Activated T-cell treated with anti-CD3 and anti-CD28 coated beads for 4 hours (primary cell): ENCODE measurements at places on chromosomes 6 and 20.

DNA sequence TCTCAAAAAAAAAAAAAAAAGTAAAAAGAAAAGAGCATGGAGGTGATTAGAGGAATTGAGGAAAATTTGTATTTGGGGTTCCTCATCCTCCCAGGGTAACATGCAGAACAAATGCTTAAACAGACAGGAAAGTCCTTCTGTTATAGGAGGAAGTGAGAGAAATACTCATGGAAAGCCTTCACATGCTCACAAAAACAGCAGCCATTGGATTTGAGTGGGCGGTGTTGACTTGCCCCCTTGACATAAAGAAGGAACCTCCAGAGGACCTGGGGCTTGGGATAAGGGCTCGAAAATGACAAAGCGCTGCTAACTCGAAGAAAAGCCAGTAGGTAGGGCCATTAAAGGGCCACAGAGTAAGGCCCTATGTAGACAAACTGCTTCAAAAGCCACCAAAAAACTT, 17.5 kb upstream of the SAMHD1 start:
- no peak for DNase-seq

DNA sequence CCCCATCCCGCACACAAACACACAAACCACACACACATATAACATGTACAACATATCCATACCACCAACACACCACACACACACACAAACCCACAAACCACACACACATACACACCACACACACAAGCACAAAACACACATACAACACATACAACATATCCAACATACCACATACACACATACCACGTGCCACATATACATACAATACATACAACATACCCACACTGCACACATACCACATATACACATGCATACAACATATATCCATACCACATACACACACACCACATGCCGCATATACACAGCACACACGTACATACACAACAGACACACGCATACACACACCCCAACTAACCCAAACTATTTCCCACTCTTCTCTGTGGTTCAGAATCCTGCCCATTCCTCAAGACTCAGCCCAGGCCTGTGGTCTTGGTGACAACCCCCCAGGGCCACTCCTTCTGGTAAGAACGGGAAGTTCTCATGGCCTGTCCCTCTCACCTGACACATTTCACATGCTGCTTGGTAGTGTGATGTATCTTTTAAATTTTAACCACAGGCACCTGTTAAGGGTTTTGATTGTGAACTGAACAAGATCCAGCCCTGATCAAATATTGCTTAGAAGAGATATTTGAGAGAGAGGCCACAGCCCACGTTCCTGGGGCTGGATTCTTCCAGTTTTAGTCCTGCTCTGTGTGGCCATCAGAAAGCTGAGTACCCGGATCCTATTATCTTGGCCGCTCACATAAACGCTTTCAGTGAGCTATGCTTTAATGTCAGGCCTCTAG, 55.9 kb upstream of the KCNK16 start:
- DNase-seq = no peak

DNA sequence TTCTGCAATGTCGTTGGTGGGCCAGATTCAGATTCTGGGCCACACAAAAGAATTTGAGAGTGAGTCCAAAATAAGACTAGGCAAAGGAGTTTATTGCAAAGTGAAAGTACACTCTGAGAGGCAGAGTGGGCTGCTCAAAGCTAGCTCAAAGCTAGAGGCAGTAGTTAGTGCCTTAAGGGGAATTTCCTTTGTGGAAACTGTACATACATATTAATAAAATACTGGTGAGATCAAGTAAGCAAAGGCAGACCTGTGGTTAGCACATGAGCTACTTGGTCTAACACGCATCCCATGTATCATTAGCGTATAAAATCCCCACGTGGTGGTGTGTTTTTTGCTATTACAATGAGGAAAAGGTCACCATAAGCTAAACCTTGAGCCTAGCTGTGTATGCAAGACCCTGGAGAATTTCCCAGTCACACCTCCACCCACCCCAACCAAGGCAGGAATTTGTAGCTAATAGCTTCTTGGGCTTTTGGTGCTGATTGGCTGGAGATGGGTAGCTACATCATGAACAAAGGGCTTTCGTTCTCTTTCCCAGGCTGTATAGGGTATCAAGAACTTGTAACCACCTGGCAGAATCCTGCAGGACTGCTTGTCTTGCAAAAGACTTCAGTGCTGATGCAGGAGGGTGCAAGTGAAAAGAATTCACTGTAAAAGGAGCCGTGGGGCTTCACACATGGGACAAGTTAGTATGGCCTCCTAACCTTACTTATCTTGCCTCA, 14.7 kb upstream of the TRIM26 start:
- DNase-seq = no peak

DNA sequence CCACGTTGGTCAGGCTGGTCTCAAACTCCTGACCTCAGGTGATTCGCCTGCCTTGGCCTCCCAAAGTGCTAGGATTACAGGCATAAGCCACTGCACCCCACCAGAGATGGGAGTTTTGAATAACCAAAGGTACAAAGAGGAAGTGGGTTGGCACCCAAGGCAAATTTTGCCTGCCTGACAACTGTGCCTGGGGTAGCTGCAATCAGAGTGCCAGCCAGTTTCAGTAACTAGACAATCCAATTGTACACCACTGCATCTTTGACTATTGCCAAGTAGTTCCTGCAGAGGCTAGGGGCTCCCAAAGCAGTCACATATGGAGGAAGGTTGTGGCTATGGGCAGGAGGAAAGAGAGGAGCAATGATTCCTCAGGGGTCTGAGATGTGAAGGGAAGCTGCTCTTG, 16.6 kb downstream of the ZC3H12D start:
- no peak for DNase-seq
